ENCODE measurements at places on chromosomes 13 and 19.

DNA sequence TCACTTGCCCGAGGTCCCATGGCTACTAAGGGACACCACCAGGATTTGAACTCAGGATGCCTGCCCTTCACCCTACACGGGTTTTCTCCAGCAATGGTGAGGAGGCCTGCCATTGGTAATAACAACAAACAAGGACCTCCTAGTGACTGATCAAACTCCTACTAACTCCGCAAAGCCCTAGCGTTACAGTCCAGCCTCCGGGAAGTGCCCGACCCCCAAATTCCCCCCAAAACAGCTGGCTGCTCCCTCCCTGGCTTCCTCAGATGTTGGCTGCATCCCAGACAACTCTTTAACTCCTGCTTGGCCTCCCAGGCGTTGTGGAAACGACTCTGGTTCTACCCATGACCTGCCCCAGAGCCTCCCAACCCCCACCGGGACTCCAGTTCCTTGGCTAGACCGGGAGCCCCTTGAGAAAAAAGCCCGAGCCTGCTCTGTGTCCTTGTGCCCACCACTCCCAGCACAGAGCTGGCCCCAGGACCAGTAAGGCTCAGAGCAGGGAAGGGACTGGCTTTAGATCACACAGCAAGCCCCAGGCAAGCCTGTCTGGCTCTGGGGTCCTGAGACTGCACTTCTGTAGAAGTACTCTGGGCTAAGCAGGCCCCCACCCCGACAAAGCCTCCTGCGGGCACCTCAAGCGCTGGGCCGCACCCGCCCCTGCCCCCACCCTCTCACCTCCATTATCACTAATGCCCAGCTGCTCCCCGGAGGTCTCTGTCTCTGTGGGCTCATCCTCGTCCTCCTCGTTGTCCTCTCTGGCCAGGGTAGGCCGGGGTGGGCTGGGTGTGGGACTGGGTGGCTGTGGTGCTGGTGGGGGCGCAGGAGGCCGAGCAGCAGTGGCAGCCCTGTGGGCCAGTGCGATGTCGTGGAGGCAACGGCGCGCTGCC, 4.7 kb downstream of the AKT1S1 start:
- no peak for DNase-seq

GRCh38 chr13:113943821-113944565, 29.9 kb downstream of the C13orf46 start:
- DNase-seq: no peak

- no peak for DNase-seq
Measured at GRCh38 chr19:33216198-33216830, 9.3 kb downstream of the SLC7A10 start.

DNA sequence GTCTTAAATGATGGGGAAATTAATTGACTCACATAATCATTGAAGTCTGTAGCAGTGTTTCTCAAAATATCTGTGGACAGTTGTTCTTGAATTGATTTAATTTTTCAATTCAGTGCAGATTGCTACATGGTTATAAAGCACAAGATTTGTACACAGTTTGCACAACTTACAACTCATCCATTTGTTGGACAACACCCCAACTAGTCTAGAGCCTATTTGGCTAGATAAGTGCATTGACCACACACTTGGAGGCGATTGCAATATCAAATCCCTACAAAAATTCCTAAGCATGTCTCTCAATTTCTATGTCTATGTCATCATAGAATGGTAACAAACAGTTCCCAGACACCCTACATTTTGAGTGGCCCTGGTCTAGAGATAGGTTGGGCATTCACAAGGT, 48.0 kb upstream of the IPO5 start:
- no peak for DNase-seq

- DNase-seq: no peak
Measured at GRCh38 chr13:77375560-77376108, 48.7 kb upstream of the MYCBP2 start.

- no peak for DNase-seq
Measured at GRCh38 chr13:41616151-41616550, 158.8 kb downstream of the RGCC start.
